ENCODE measurements at places on chromosomes 3 and 15.

GRCh38 chr3:127779747-127780146 is 42.6 kb downstream of the MGLL start:
- no peak for DNase-seq

DNA sequence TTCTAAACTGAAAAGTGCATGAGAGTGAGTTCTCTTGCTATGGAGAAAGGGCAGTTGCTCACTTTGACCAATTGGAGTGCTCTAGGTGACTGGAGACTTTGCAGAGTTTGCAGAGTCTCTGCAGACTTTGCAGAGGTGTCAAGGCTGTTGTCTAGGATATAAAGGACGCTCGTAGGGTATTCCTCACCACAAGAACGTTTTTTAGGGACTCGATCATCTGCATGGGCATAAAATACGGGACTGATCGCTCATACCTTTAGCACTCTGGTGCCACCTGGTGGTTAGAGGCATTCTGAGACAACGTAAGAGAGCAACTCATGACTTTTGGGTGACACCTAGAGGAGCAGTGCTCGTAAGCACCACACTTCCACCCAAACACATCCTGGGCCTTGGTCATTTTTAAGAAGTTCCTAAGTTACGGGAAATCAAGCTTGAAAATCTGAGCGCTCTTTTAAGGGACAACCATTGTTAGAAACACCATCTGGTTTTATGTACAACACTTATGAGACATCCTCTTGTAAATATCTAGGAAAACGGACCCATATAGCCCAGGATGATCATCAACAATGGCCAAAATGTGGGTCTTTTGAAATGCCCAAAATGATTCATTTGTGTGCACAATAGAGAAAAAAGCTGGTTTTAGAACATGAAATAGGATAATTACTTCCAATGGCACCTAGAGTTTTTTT is 51.6 kb upstream of the XCR1 start:
- DNase-seq = peak; percentile 90

DNA sequence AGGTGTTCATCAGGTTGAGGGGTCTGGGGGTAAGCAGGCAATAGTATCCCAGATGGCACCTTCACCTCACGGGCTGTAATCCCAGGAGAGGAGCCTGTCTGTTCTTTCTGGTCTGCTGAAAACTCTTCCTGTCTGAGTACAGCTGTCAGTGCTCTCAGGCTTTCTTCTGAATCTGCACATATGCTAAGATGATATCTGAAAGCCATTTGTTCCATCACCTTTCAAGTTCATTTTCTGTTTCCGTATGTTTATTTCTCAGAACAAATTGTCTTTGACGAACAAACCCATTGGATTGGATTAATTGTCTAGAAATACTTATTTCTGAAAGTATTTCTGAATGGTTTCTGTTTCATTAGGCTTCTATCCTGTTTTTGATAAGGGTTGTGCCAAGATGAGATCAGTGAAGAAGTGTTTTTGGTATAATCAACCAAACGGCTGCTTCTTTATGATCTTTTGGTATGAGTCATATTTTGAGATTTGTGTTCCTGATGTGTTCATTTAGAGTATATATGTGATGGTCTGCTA is 13.3 kb downstream of the ZNF592 start:
- no peak for DNase-seq

GRCh38 chr15:82993144-82993543 is 7.1 kb downstream of the RAMAC start:
- DNase-seq = no peak

GRCh38 chr15:67303490-67304363 is 49.1 kb downstream of the IQCH start:
- no peak for DNase-seq

GRCh38 chr15:58401276-58401675 is 30.5 kb upstream of the LIPC start:
- DNase-seq = no peak

DNA sequence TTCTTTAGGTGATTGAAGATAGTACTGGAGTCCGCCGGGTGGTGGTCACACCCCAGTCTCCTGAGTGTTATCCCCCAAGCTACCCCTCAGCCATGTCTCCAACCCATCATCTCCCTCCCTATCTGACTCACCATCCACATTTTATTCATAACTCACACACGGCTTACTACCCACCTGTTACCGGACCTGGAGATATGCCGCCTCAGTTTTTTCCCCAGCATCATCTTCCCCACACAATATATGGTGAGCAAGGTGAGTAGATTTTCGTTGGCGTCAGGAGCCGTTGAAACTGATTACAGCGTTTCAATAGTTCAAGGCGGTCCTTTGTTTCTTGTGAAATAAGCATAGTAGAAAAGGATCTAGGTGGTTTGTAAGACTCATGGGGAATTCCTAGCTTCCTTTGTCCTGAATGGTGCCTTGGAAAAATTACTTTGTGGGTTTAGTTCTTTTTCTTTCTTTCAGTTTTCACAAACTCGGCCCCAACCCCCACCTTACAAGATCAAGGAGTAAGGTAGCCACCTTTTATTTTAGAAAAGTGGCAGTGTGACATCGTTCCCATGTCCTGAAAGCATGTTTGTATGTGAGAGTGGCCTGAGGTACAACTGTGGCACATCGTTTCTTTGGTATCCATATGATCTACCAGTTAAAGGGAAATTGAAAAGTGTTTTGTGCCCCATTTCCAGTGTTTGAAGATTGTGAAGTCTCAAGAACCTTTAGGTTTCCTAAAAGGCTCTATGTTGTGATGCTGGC is 200.6 kb downstream of the GHSR start:
- DNase-seq = no peak

DNA sequence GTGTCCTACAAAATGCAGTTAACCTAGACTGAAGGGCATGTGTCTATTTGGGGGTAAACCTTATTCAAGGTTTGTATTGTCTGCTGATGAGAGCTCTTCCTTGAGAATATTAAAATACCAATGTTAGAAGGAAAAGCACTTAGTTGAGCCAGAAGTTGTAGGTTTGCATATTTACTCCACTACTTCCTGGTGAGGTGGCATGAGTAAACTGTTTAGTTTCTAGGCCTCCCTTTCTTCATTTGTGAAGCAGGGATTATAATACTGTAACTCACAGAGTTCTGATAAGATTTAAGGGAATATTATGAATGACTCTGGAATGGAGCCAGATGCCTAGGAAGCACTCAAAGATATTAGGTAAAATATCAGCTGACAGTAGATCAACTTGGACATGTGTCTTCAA is 46.7 kb downstream of the CD200R1L start:
- no peak for DNase-seq

DNA sequence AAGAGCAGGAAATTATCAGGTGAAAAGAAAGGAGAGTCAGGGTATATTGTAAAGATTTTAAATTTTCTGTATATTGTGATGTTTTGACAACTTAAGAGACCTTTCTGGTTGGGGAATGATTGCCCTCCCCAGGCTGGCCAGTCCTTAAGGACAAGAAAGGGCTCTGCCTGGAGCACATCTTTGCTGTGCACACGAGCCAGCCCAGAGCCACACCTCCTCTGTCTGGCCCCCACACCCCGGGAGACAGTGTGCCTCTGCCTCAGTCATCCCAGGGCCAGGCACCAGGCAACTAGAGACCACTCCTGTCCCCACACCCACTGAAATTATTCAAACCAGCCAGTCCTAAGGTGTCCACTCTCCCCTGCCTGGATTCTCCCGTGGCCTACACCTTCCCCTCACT is 67.1 kb downstream of the KBTBD12 start:
- DNase-seq = no peak

- DNase-seq = no peak
Measured at GRCh38 chr3:183518491-183519251, 36.8 kb downstream of the KLHL6 start.

DNA sequence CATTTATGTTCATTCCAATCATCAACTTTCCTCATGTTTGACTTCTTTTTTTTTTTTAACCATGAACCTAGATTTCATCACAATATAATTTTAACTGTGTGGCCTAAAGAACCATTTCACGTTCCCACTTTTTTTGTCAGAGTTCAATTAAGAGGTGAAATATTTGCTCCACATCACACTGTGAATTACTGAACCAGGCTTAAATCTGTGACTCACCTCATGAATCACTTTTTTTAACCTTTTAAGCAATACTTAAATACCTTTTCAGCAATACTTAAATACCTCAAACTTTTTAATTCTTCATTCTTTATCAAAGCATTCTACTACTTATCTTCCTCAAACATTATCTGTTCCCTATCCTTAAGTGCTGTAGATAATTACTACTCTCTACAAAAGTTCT is 137.6 kb downstream of the SI start:
- no peak for DNase-seq

GRCh38 chr3:192884777-192885773 is 32.6 kb downstream of the MB21D2 start:
- DNase-seq = no peak

- DNase-seq = no peak
Measured at GRCh38 chr3:98829246-98829832, 66.2 kb downstream of the ST3GAL6 start.

DNA sequence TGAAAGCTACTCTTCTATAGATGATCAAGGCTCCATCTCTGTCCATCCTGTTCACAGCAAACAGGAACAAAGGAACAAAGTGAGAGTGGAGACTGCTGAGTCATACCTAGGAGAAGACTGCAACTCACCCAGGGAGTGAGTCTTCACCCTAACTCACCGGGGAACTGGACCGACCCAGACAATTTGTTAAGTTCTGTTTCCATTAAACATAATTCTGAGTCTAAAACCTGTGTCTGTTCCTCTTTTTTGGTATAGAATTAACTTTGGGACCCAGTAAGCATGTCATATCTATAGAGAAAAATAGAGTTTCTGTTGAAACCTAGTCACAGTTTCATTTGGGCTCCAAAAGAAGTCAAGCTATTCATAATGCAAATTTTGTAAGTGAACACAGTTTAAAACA is 21.6 kb downstream of the CCDC80 start:
- DNase-seq = no peak

DNA sequence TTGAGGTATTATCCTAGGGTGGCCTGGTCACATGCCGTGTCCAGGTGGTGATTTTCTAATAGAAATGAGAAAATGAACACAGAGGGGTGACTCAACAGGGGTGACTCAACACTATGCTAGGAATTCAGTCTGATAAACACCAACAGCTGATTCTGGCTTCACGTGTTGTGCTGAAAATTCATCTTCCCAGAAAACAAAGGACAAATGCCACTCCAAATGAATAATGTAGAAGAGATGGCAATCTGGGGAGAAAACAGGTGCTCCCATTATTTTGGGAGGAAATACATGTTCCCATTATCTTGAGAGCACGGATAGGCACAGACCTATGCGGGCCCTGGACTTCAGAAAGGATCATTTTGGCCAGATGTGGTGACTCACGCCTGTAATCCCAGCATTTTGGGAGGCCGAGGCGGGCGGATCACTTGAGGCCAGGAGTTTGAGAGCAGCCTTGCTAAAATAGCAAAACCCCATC is 101.2 kb upstream of the MEX3B start:
- no peak for DNase-seq

- DNase-seq = no peak
Measured at GRCh38 chr3:178507507-178508442, 28.5 kb upstream of the KCNMB2 start.

- DNase-seq = no peak
Measured at GRCh38 chr3:193594946-193595689, 2.1 kb downstream of the OPA1 start.

GRCh38 chr3:149077628-149078027 is 8.7 kb downstream of the HLTF start:
- DNase-seq = no peak

DNA sequence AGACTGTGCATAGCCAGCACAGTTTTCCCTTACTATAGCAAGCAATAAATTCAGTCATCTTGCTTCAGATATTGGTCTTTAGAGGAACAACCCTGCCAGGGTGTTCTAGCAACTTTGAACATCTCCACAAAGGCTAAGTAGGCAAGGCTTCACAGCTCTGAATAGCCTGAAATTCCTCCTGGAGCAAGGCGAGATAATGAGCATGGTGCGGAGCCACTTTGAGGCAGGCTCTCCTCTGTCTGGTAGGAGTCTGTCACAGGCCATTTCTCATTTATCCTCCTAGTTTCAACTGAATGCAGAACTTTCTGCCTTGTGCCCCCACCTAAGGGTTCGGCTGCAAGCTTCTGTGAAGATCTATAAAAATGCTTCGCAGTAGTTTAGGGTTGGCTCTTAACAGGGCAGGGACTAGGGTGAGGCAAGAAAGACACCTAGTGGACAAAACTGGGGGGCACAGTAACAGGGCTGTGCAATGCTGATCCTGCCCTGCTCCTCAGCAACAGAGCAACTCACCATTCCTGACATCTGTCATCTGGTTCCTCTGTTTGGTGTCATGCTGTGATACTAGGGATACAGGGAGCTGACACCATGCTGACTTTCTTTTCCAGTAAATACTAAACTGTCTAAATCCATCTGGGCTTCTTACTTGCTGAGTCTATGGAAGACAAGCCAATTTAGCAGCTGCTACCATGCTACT is 16.6 kb upstream of the EHHADH start:
- DNase-seq = no peak

DNA sequence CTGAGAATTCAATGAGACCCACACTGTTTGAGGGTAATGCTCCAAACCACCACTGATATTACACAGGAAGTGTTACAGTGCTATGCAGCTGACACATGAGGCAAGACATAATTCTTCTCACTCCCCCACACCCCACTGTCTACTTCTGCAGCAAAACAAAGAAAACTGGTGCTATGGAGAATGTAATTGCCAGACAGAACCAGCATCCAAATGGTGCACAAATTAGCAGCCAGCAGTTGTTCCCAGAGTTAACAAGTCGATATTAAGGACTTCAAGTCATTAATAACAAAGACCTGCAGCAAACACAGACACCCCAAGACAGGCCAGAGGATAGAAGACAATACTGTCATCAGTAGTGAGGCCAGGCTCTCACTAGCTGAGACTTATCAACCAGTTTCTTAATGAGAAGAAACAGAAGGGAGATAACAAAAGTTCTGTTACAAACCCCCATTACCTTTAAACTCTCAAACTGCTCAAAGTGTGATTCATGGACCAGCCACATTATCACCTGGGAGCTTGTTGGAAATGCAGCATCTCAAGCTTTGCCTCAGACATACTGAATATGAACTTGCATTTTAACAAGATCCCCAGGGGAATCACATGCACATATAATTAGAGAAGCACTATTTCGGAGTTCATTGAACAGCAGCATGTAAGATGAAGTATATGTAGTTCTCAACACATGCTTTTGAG is 58.7 kb upstream of the FNDC3B start:
- no peak for DNase-seq

- DNase-seq = no peak
Measured at GRCh38 chr3:176352716-176353334, 844.5 kb downstream of the TBL1XR1 start.

- no peak for DNase-seq
Measured at GRCh38 chr15:68407141-68407885, 24.6 kb downstream of the ITGA11 start.

- DNase-seq = no peak
Measured at GRCh38 chr3:67291287-67292252, 293.5 kb downstream of the KBTBD8 start.

- DNase-seq = no peak
Measured at GRCh38 chr3:66066963-66067617, 28.4 kb upstream of the MAGI1 start.

DNA sequence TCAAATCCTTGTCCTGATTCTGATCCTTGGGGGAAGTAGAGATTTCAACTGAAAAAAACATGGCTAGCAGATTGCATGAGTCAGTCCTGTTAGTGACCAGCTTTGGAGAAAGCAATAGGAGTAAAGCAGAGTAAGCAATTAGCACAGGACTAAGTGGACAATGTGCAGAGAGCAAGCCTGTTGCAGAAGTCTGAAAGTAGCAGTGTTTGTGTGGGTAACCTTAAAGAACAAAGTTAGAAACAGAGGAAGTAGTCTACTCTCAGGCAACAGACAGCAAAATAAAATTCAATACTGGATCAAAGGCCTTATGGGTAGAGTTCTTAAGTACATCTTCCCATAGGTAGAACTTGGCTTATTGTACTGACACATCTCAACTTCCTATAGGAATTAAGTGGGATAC is 916.8 kb downstream of the CADM2 start:
- DNase-seq = no peak

GRCh38 chr3:64901986-64902516 is 214.3 kb upstream of the ADAMTS9 start:
- no peak for DNase-seq

Measured in hindlimb muscle (tissue), 1 donor.